ENCODE measurements at places on chromosomes 3 and 15.

- no peak for DNase-seq
Measured at GRCh38 chr3:11457135-11457534, 184.9 kb downstream of the ATG7 start.

DNA sequence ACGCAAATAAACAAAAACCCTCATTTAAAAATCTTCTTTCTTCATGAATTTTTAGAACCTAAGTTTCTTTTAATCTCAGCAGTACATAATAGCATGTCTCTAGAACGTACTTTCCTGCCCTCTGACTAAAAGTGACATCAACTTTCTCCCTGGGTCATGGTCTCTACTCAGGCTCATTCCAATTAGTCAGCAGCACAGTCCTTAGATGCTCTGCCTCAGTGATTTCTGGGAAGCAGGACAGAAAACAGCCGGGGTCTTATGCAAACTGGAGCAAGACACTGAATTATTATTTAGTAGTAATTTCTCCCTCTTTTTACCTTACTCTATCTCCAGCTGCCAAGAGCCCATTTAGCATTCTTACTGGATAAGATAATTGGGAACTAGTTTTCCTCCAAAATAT is 365.2 kb downstream of the TUSC7 start:
- DNase-seq, result no peak

DNA sequence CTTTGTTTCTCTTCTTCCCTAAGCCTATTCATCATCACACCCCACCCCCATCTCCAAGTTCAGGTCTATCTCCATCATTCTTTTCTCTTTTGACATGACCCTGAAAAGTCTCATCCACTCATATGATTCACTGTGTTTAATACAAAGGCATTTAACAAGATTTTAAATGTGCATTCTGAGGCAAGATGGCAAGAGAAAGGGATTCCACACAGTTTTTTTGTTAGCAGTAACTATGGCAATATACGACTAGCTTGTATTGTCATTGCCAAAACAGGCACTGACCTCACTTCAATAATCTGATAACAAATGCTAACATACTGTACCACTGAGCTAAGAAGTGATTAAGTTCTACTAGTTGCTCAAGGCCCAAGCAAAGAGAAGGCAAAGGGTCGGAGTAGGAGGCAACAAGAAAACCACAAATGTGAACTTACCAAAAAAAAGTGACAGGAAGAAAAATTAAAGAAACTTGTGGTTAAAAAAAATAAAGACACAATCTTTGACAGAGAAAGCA is 53.2 kb downstream of the FBN1 start:
- no peak for DNase-seq

DNA sequence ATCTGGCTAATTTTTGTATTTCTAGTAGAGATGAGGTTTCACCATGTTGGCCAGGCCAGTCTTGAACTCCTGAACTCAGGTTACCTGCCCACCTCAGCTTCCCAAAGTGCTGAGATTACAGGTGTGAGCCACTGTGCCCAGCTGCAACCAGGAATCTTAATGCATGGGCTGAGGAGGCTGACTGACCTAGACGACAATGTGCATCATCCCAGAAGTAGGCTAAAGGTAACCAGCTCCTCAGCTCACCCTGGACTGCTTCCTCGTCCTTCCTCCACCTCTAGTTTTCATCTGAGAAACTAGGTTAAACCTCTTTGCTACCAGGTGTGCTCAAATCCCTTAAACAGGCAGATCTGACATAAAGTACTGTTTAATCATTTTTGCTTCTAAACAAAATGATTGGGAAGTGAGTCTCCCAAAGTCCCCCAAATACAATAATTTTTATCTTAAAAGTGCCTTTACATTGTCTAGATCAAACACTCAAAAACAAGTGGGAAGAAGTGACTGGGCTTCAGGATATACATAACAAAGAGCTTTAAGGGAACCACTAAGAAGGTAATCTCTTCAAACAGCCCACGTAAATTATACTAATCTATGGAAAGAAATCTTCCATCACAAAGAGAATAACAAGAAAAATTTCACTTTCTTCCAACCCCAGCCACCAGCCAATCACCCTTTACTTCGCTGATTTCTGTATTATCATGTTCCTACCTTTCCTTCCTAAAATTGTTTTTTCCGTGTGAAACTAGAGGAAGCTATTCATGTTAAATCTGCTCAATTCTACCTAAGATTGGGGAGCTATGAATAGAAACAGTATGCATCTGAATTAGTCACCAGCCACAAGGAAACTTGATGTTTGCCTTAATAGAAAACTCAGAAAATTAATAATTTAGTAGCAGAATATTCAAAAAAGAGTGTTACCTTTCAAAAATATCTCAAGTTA is 34.7 kb downstream of the IGF2BP2 start:
- no peak for DNase-seq

GRCh38 chr3:70110066-70110465 is 110.5 kb downstream of the SAMMSON start:
- no peak for DNase-seq

- no peak for DNase-seq
Measured at GRCh38 chr3:112633757-112634156, 7.2 kb downstream of the CCDC80 start.

DNA sequence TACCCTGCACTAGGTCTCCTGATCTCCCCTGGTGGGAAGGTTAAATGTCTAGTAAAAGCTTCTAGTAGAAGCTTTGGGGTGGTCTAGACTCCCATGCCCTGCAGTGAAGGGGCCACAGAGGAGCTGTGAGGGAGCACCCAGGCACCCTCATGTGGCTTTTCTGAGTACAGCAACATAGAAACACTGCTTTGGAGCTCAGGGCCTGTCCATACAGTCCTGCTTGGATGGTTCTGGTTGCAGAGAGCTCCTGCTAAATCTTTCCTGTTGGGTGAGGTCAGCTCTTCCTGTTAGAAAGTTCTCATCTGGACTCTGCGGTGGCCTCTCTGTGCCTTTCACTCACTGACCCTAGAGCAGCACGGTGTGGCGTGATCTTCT is 47.8 kb downstream of the GPD1L start:
- no peak for DNase-seq

GRCh38 chr3:141410408-141410807 is 42.1 kb downstream of the ZBTB38 start:
- DNase-seq, result no peak

Measured in activated T-helper 1 cell treated with anti-CD3 and anti-CD28 coated beads, Interleukin-2, amount 50 U/mL, for 16 hours (primary cell).